ENCODE measurements at places on chromosomes 11 and 22.

GRCh38 chr11:43790444-43790794 lies 90.2 kb upstream of the ALKBH3 start:
- DNase-seq: peak; percentile 24

- DNase-seq: no peak
Measured at GRCh38 chr11:9639099-9639498, 24.8 kb upstream of the SWAP70 start.

DNA sequence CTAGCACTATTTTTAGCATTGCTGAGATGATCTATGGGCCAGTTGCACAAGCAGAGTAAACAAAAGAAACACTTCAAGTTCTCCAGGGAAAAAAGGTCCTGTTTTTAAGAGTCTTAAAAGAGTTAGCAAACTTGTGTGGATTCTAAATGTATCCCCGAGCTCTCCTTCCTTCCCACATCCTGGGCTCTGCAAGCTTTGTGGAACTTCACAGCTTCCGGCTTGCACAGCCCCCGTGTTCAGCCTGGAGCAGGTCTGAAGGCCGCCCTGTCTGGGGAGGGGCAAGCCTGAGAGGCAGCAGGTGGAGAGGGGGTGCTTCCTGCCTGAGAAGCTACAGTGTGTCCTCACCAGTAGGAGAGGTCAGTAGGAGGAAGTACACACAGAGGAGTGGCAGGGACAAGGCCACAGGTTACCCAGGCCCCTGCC lies 35.1 kb upstream of the SUSD2 start:
- peak; percentile 47 for DNase-seq

GRCh38 chr11:29361369-29361768 lies 655.5 kb downstream of the KCNA4 start:
- no peak for DNase-seq

GRCh38 chr11:19344661-19345518 lies 104.1 kb upstream of the E2F8 start:
- DNase-seq: no peak

GRCh38 chr11:85941380-85941973 lies 86.3 kb downstream of the CCDC83 start:
- DNase-seq: peak; percentile 62

- no peak for DNase-seq
Measured at GRCh38 chr11:63242089-63242781, 1.2 kb downstream of the SLC22A25 start.

DNA sequence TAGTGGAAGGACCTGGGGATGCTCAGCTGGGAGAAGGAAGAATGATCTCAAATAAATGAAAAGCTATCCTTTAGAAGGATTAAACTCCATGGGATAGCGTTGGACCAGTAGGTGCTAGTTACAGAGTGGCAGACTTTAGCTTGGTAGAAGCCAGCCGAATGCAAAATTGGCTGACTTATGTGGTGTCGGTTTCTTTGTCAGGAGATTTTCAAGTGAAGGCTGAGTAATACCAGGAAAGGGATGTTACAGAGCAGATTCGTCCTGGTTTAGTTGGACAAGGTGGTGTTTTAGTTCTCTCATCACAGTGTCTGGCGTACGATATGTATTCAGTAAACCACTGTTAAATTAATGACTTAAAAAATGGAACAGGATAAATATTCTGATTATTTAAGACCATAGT lies 26.0 kb downstream of the FDX1 start:
- DNase-seq: no peak

DNA sequence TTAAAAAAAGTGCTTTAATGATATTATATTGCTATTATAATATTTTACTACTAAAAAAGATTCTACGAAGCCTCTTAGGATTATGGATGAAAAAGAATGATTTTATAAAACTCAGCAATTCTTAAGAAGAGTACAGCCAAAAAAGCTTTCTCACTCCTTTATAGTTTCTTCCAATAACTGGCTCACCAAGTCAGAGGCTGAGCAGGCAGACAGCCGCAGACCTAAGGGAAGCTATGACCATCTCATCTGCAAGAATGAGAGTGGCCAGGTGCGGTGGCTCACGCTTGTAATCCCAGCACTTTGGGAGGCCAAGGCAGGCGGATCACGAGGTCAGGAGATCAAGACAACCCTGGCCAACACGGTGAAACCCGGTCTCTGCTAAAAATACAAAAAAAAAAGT lies 12.7 kb upstream of the EMID1 start:
- DNase-seq: no peak

GRCh38 chr11:128779036-128779435 lies 85.2 kb downstream of the FLI1 start:
- no peak for DNase-seq

DNA sequence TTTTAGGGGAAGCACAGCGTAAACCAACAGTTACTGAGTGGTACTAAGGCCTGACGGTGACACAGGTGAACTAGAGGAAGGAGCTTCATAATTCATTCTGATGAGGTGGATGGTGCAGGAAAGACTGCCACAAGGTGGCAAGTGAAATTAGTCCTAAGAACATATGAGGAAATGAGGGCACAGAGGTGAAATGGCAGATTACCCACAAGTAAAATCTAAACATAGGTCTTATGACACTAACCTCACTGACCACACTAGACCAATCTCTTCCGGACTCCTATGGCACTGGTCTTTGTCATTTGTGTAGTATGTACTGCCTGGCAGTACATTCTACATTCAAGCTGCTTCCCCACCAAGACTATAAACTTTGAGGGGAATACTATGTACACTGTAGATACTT lies 20.2 kb downstream of the GAB2 start:
- no peak for DNase-seq

DNA sequence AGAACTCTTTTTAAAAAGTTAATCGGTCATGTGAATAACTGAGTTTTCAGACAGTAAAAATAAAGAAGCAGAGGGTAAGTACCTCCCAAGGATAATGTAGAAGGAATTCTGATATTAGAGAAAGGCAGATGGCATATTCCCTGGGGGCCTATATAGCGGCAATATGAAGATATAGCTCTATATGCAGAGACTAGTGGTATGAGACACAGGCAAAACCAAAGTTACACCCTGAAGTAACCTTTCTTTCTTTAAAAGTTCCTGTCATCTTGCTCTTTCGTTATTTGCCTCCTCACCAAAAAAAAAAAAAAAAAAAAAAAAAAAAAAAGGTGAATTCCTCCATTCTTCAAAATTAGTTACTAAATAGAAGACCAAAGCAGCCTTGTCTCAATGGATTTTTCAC lies 76.2 kb upstream of the ARHGAP32 start:
- no peak for DNase-seq

DNA sequence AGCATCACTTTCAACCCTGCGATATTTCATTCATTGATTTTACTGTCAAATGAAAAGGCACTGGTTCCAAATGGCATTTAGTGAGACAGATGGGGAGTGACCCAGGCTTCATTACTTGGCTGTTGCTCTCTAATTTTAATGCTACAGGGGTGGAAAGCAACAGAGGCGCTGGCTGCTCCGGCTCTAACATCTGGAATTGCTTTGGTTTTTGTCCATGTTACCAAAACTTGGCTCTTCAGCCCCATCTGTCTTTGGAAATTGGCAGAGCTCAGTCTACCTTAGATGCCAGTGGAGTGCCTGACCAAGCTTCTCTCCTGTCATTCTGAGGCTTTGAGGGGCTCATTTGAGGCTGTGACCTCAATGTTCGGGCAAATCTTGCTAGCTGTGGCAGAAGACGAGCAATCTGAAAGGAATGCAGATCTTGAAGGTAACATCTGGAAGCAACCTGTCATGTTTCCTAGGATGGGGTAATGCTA lies 409.5 kb upstream of the SYN3 start:
- no peak for DNase-seq

GRCh38 chr22:22547226-22547625 lies 11.8 kb downstream of the PRAME start:
- DNase-seq: no peak

DNA sequence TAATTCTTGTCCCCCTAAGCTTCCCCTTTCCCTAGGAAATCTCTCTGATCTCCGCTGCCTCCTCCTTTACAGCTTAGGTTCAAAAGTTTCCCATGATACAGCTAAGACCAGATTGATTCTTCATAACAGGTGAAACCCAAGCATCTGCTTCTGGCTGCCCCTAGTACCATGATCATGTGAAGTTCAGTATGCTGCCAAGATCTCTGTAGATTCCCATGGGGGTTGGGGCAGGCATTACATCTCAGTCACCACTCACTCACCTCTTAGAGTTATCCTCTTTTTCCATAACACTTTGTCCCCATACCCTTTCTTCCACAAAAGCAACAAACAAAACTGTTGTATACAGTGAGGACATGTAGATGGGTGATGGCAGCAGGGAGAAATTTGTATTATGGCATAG lies 44.0 kb downstream of the RRP8 start:
- no peak for DNase-seq

DNA sequence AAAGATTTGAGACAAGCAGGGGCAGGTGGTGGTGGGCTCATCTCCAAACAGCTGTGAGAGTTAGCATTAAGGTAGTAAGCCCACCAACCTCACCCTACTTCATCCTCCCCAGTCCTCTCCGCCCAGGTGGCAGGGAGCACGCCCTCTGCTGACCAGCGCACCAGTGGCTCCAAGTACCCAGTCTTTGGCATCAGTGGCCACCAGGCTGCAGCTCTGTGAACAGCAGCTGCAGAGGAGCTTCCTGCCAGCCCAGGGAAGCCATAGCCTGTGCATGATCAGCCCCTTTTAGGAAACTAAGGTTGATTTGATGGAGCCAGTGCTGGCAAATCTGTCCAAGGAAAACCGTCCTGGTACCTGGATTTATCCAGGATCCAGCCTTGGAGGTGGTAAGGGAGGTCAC lies 21.7 kb downstream of the CAVIN3 start:
- no peak for DNase-seq

DNA sequence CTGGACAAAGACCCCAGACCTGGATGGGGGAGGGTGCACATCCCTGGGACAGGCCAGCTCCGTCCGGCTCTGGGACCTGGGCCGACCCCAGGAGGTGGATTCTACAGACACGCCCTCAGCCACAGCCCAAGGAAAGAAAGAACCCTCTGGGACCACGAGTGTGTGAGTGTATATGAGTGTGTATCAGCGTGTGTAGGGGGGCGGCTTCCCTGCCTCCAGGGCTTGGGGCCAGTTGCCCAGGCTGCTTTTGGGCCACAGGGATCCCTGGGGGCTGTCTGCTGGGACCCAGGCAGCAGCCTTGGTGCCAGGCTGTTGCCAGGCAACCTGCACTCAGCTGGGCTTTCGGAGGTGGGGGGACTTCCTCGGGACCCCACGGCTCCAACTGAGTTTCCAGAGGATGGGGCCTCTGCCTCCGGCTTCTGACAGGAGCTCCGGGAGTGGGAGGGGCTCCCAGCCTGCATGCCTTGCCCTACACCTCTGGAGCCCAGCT lies 8.9 kb downstream of the DUSP8 start:
- no peak for DNase-seq

DNA sequence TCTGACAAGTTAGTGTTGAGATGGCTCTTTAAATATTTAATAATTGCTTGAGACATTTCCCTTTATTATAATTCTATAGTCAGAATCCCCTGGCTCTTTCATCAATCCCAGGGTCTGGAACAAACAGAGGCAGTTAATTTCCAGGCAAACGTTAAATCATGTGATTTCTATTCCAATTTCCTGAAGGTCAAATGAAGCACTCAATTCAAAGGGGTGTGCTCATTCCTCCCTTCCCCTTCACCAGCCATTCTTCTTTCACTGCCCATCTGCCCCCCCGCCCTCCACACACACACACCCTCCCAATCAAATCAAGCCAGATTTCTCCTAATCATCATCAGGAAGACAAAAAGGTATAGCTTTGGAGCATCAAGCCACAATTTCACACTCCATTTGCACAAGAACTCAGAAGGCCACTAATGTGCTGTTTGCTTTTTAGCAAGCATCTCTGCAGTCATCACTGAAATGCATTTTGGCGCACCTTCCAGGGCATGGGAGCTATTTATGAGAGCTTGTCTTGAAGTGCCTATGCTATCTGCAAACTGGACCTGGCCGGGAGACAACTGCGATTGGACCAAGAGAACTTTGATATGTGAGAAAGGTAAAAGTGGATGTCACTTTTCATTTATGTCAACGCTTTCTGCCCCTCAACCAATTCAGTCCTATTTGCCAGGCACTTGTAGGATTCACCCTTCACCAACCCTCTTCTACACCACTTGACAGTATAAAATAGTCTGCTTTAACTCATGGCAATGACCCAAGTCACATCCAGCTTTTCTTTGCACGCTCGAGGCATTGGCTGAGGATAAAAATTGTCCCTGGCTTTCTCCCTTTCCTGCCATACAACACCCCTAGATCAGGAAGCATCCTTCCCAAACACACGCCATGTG lies 315.1 kb upstream of the API5 start:
- DNase-seq: no peak

DNA sequence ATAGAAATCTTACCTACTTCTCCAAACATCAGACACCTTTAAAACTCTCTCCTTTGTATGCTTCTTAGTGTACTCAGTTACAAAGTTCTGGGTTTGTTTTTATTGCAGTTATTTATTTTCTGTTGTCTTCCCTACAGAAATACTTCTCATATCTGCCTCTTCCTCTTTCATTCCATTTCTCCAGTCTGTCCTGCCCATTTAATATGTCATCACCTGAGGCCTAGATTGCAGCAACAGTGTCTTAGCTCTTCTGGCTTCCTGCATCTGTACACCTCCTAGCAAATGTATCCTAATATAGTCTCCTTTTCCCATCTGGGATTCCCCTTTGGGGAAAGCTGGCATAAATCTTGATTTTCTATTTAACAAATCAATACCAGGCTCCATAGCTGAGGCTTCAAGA lies 34.9 kb upstream of the PCF11 start:
- DNase-seq: no peak

DNA sequence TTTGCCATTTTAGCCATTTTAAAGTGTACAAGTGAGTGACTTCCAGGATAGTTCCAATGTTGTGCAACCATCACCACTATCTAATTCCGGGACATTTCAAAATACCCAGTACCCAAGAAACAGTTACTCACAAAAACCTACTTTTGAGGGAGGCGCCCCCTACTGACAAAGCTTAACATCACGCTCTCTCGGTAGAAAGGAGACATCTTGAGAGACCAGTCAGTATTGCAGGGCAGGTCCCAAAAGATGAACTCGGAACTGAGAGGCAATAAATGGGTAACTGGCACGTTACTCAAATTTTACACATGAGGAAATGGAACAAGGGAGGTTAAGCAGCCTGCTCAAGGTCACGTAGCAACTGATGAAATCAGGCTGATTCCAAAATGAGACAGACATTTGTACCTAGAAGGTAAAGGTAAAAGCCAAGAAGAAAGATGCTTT lies 50.0 kb upstream of the POU2AF1 start:
- DNase-seq: peak; percentile 53

- no peak for DNase-seq
Measured at GRCh38 chr11:134638796-134639430, 226.9 kb upstream of the B3GAT1 start.

DNA sequence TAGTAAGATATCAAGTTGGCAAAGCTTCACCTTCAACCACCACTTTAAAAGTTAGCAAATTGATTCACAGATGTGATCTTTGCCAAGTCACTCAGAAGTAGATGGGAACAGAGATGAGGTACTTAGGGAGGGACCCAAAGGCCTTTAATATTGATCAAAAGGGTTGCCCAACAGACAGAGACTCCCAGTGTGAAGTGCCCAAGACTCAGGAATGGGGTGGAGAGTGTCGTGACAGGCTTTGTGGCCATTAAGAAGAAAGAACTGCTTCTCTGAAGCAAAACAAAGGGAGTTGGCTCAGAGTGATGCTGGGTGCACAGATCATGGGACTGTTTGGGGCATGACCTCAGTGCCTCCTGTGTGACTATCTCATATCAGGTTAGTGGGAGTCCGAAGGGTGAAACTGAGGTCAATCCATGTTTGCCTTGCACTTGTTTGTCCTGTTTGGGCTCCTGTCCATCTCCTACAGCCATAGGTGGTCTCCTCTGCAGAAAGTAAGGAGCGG lies 132.3 kb downstream of the APIP start:
- DNase-seq: no peak
